D721Med (cell line): ENCODE measurements at places on chromosomes 11 and 22.

GRCh38 chr11:27218421-27219038, 144.5 kb downstream of the CCDC34 start:
- DNase-seq, result no peak

- DNase-seq, result no peak
Measured at GRCh38 chr11:125603207-125603606, 10.6 kb downstream of the STT3A start.

- DNase-seq, result no peak
Measured at GRCh38 chr11:67432655-67433349, 4.5 kb downstream of the RPS6KB2 start.

DNA sequence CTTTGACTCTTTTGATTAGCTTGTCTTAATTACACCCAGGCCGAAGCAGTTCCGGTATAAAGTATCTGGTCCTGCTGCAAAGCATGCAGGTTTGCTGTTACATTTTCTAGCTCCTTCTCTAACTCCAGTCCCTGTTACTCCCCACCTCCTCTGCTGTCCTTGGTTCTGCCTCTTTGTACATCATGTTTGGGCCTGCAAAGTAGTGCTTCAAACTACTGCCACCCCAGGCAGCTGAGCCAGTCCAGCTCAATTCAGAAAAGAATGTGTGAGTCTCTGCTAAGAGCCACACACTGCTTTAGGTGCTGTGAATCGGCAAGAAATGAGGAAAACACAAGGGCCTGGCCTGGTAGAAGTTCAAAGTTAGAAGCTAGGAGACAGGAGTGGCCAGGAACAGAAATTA, 136.0 kb downstream of the SERGEF start:
- no peak for DNase-seq

GRCh38 chr11:118170882-118171268, 5.6 kb downstream of the SCN2B start:
- DNase-seq, result no peak

DNA sequence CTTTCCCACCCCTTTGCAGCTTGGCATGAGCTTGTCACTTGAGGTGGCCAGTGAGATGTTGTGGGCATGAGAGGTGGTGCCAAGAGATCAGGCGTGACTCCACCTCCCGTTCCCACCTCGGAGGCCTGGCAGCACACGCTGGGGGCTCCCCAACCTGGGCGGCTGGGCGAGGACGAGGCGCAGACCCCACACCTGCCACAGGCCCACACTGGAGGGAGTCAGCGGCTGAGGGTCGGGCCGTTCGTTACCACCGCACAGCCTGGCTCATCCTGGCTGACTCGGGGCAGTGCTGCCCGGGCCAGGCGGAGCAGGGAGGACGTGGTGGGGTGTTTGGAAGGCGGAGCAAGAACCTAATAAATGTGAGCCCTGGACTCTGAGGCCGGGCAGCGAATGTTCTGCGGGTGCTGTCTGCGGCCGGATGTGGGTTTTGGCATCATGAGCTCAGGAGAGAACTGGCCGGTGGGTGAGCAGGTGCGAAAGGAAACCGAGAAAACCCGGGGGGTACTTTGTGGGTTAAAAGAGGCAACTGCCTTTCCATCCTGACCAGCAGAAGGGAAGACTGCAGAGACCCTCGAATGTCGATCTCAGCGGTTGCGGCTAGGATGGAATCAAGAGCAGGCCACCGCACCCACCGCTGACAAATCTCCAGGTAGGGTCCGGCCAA, 10.2 kb upstream of the IFITM3 start:
- no peak for DNase-seq
